Psoas muscle (tissue), 8 donors: ENCODE measurements at places on chromosomes 4 and X. TPM values are rescaled to one million over a fixed set of nuclear protein-coding genes. Genes with fewer than 3 reads are reported as not detected.

DNA sequence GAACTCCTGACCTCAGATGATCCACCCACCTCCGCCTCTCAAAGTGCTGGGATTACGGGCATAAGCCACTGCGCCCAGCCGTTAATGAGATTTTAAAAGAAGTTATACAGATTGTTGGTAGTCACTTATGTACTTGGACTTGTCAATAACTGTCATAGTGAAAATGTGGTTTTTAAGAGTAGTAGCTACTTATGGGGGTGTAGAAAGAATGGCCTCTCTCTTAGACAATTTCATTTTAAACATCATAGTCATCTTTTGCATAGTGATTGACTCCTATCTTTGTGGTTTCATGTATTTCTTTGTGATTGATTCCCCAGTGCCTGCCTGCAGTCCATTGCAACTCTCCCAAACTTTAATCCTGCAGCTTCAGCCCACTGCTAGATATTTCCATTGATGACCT lies 17.4 kb downstream of the FAM199X start:
- no peak for DNase-seq

DNA sequence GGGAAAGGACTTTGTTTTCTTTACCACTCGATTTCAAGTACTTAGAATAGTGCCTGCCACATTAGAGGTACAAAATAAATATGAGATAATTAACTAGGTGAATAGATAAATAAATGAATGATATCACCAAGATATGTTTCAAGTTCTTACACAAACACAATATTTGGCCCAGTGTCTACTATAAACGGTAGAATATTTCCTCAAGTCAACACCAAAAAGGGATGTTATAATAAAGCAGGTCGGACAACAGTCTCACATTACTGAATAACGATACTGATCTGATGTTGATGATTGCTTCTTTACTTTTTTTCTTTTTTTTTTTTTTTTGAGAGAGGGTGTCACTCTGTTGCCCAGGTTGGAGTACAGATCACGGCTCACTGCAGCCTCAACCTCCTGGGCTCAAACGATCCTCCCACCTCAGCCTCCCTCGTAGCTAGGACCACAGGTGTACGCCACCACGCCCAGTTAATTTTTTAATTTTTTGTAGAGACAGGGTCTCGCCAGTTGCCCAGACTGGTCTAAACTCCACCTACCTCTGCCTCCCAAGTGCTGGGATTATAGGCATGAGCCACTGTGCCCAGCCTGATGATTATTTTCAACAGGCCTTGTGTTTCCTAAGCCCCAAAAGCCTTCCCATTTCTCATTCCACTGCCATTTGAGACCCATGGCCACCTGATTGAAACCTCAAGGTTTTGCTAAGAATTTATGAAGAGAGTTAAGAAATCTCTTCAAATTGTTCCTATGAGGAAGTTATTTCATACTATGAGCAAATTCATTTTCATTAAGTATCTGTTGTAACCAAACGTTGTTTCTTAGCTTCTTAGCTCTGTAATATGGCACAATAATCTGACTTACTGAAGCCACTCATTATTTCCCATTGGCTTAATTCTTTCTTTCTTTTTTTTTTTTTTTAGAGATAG lies 2.3 kb downstream of the MANBA start:
- no peak for DNase-seq

DNA sequence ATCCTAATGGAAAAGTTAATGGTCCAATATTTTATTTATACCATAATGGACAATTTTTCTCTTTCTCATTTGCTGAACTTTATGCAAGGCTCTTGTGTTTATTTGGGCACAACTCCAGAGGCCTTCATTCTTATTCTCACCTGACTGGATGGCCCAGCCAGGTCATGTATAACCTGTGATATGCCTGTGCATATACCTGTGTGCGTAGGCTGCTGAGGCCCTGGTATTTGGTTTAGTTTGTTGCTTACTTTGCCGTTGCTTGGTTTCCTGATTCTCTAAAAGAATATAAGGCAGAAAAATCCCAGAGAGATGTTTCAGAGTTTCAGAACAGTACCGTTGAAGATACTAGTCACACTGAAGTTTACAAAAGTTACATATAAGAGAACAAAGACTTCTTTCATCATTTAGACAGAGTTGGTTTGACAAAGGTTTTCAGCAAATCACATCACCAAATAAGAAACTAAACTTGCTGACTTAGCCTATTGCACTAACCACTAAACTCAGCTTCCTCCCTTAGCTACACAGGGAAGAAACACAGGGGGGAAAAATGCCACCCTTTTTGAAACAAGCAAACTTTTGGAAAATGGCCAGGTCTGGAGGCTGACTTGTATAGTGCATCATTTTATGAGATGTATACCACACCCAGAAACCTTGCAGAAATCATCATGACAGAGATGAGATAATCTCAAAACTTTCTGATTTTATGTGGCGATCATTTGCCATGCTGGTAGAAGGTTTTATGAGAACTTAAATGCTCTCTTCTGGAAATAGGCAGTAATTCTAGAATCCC lies 248.5 kb downstream of the GRIA3 start:
- no peak for DNase-seq

The PNMA5 gene
- not detected for total RNA-seq

The PNCK gene
- 0.79 TPM for total RNA-seq

The MAMLD1 gene
- total RNA-seq: 1.4 TPM
